ENCODE measurements at places on chromosomes 7 and 10.

GRCh38 chr10:13930120-13930519 lies 343.4 kb downstream of the PRPF18 start:
- peak; percentile 7 for DNase-seq

DNA sequence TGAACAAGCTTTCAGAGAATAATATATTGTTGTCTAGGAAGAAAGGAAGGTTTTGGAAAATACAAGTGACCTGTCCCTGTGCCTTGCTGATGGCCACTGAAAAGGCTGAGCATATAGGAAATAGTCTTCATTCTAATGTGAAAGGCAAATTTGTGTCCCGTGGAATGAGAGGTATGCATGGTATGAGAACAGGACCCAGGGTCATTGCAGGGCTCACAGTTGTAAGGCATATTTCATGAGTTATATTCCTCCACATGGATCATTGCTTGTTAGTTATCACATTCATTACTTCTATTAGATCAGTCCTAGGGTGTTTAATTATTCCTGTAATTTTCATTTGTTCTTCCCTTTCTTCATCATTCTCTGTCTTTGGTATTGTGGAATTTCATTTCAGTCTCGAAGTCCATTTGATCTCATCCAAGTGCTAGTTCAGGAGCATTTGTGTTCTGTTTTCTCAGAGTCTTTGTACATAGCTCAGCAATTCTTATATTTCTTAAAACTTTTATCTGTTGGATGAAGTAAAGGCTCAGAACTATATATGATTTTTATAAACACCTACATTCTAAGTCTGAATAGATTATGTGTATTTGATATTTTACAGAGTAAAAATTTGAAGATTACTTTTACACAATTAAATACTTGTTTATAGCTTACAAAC lies 39.4 kb upstream of the ARHGAP21 start:
- DNase-seq: no peak

DNA sequence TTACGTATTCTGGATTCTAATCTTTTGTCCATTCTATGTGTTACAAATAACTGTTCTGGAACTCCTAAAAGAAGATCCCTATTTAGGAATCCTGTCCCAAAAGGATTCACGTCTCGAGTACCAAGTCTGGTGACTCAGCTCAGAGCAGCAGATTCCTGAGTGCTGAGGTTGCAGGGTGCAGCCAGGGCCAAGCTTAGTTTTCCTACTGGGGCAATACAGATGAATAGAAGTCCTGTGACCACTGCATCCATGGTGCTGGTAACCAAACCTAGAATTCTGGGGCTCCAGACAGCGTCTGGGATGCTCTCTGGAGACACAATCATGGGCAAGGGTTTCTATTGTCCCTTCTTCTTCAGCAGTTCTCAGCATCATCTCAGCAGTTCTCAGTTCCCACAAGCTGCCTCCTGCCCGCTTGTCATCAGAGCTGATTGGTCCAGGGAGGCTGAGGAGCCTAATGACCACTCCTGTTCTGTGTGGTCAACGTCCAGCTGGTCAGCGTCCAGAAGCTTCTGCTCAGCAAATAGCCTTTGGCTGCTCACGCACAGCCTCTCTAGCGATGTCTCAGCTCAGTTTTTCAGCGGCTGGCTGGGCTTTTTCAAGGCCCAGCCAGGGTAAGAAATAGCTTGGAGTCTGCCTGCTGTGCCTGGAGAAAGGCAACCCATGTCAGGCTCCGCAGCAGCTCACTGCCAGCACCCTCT lies 50.4 kb upstream of the C7orf33 start:
- DNase-seq: no peak

GRCh38 chr7:104306793-104307192 lies 21.6 kb upstream of the LHFPL3 start:
- DNase-seq: no peak

DNA sequence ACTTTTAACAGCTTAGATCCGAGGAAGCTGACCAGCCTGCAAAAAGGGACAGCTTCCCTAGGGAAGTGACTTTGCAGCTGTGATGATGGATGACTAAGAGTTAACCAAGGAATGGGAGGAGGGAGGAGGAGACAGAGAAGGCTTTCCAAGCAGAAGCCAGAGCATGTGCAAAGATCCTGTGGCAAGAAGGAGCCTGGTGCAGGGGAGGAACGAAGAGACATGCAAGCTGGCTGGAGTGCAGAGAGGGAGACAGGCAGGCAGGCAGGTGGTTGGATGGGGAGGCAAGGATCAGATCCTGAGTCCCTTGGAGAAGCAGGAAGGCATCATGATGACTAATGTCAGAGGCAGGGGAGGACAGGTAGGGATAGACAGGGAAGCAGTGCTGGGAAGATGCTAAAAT lies 148.8 kb downstream of the PFKFB3 start:
- no peak for DNase-seq

GRCh38 chr10:6912929-6913328 lies 332.9 kb upstream of the PRKCQ start:
- no peak for DNase-seq

- DNase-seq: no peak
Measured at GRCh38 chr10:71873582-71874211, 22.6 kb upstream of the PSAP start.

DNA sequence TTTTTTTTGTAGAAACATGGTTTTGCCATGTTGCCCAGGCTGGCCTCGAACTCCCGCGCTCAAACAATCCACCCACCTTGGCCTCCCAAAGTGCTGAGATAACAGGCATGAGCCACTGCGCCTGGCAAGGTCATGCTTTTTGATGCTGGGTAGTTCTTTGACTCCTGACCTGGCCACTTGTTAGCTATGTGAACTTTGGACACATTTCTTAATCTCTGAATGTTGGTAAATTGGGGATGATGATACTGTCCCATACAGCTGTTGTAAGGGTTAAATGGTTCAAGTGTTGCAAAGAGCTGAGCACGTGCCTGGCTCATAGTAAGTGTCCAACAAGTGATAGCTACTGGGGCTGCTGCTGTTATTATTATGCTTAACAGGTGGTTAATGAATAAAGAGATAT lies 2.3 kb downstream of the ZNHIT1 start:
- DNase-seq: no peak

- DNase-seq: peak; percentile 85
Measured at GRCh38 chr7:129433847-129434674, at the start of gene STRIP2. STRIP2 (plus strand) TSS chr7:129434432; CDS start chr7:129434473, 41 bp downstream.

DNA sequence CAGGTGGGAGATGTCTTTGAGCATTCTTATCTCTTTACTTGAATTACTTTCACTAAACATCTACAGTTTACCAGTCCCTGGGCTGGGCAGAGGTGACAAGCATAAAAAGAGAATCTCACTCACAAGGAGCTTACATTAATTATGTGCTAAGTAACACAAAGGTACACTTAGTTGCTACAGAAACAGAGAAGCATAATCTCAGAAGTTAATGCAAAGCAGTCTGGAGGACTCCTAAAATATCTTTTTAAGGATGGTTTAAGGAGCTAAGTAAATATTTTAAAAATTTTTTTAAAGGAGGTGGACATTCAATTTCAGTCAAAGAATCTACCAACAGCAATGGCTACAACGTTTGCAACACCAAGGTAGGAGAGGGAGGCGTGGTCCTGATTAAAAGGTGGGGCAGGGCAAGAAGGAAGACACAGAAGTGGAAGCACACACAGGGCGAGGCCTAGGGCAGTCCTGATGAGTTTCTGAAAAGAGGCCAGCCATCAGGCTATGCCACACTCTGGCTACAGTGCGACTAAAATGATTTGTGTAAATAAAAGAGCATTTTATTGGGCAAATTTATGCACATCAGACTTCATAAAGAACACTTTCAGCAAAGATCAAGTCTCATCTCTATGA lies 5.3 kb downstream of the LARP4B start:
- DNase-seq: no peak

DNA sequence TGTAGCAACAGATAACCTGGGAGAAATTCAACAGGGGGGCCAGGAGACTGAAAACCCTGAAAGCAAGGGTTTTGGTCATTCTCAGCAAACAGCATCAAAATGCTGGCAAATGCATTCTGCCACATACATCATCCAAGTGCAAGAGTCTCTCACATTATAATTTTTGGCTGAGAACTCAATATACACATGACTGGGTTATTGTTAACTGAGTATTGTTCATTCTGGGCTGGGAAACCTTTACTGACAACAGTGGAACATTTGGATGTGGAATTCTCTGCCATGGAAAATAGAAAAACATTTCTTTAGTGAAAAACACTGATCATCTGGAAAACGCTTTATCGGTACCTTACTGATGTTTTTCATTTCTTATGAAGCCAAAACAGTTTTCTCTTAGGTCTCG lies 73.1 kb upstream of the MET start:
- no peak for DNase-seq
